ENCODE measurements at places on chromosomes 12 and 14.

DNA sequence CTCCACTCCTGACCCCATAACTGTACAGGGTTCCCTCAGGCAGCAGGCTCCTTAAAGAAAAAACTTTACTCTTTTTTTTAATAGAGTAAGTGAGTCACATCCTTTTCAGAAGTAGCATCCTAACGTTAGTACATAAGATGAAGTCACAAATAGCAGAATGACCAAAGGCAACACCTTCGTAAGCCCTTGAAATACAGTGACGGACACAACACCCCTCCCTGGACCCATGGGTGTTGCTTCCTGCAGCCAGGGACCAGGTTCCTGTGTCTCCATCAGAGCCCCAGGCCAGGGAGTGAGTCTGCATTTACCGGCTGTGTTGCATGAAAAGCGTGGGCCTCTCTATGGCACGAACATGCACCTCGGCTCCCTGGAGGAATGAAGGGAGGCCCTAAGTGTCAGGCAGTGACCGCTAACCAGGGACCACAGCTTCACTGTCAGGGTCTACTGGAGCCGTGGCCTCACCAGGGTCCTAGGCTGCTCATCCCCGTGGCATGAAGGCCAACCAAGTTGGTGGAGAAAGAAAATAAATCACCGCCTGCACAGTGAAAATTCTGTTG lies 340.0 kb upstream of the SFSWAP start:
- no peak for DNase-seq

GRCh38 chr12:110246636-110247339 lies 34.3 kb upstream of the ATP2A2 start:
- no peak for DNase-seq

DNA sequence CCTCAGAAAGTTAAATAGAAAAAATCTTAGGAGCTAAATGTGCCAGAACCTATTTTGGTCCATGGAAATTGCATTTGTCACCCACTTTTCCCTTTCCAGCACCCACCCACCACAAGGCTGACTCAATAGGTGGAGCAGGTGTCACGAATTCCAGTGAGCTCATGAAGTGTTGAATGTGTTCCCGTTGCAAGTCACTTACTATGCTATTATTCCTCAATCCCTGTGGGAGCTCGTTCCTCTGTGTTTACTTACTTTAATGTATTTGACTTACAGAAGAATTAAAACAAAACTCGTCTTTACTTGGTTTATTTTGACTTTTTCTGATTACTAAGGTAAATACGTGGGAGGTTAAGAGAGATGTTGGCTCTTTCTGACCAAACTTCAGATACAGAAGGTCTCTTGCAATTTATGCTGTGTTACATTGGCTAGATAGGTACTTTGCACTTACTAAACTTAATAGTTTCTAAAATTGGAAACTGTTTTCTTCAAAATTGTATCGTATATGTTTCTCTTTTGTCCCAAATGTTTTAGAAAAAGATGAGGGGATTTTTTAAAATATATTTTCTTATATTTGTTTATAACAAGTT lies 269.4 kb upstream of the NOVA1 start:
- no peak for DNase-seq

GRCh38 chr12:131090274-131091210 lies 136.8 kb downstream of the ADGRD1 start:
- no peak for DNase-seq

DNA sequence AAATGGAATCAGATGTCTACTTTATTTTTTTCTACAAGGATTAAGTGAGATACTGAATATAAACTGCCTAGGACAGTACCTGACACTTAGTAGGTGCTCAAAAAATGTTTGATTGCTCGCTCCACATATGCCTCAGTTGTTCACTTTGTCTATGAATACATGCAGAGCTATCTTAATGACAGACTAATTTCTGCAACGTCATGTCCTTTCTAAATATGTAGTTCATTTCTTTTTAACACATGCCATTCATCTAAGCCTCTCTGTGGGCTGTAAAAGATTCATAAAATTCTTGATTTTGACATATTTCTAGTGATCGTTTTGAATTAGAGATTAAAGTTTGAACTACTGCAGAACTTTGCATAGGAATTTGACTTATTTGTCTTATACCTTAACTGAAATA lies 176.3 kb upstream of the STXBP6 start:
- no peak for DNase-seq

GRCh38 chr12:19647806-19648556 lies 208.7 kb downstream of the AEBP2 start:
- no peak for DNase-seq

DNA sequence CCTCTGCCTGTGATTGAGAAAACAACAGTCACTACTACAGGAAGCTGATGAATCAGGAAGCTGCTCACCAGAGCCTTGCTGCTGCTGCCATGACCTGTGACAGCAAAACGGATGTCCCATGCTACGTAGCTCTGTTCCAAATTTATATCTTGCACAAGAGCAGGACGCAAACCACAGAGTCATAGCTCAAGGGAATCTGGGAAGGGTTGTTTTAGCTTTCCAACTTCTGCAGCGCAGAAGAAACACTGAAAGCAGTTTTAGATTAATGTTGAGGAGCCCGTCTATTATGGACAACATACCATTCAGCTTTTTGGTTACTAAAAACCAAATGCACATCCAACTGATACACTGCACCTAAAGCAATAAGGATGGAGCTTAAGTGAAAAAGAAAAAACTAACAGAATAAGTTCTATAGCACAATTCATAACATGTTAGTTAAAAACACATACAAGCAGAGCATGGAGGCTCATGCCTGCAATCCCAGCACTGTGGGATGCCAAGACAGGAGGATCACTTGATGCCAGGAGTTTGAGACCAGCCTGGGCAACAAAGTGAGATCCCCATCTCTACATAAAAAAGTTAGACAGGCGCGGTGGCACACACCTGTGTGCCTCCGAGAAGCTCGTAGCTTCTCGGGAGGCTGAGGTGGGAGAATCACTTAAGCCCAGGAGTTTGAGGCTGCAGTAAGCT lies 1.7 kb upstream of the ANKRD33 start:
- no peak for DNase-seq

- no peak for DNase-seq
Observed at GRCh38 chr12:93361151-93361919, 16.4 kb upstream of the NUDT4 start.

GRCh38 chr12:101074940-101075680 lies 134.9 kb downstream of the SLC5A8 start:
- DNase-seq = no peak

Measured in NCI-H1105 (cell line).